ENCODE measurements at places on chromosomes 12 and 14.

DNA sequence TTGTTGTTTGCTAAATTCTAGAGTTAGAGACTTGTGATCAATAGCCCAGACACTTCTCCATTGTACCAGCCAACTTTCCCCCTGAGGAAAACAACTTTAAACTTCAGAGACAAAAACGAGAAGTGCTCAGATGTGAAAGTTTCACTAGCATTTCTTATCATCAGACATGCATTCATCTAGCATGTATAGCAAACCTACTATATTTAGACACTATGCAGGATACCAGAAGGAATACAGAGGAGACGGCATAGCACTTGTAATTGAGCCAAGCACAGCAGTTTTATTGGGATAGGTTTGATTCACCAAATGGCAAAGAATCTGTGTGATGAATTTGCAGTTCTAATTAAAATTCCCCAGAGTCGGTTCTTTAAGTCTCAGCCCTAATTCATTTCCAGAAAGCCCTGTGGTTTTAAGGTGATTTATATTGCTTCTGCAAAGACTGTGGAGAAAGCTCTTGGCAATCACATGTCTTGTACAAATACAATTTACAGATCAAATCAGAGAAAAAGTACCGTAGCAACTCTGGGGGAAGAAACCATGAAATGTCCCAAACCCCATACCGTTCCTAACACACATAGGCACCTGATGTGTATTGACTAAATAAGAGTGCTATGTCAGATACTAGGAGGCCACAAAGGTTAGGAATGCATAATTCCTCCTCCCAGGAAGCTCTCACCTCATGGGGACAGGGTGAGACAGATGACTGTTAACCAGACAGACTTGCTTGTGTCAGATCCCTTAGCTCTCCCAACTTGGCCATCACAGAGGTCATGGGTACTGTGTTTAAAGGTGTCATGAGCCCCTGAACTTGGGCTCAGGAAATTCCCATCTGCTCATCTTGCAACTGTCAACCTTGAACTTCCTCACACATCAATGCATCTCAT, 69.6 kb upstream of the KRAS start:
- DNase-seq, result no peak

- DNase-seq, result no peak
Measured at GRCh38 chr14:61811882-61812346, 49.7 kb downstream of the SNAPC1 start.

DNA sequence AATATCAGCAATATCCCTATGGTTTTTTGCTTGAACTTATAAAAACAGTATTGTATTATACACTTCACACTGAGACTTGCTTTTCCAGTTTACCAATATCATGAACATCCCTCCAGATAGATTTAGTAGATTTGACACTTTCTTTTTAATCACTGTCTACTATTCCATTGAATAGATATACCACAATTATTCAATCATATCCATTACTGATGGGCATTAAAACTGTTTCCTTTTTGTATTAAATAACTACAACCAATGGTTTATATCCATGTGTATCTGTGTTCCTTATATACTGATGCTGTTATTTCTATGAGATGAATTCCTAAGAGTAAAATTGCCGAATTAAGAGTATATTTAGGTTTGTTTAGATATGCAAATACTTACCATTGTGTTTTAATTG, 13.0 kb upstream of the DHRS7 start:
- DNase-seq, result no peak

DNA sequence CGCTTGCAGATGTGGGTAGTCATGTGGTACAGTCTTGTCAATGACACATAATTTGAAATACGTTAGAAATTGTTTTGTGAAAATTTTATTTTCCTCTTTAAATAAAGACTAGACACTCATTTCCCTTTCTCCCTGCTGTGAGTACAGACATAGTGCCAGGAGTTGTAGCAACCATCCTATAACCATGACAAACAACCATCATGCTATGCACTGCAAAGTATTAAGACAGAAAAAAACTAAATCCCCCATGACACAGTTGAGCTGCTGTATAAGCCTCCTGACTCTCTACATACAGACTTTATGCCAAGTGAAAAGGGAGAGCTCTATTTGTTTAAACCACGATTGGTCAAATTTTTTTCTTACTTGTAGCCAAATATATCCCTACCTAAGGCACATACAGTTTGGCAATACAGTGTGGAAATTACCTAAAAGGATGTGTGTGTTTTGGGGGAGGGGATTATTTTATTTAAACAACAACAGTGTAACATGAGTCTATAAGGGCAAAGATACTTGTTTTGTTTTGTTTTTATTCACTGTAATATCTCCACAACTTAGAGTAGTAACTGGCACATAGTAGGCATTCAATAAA, 45.0 kb upstream of the KRR1 start:
- no peak for DNase-seq

DNA sequence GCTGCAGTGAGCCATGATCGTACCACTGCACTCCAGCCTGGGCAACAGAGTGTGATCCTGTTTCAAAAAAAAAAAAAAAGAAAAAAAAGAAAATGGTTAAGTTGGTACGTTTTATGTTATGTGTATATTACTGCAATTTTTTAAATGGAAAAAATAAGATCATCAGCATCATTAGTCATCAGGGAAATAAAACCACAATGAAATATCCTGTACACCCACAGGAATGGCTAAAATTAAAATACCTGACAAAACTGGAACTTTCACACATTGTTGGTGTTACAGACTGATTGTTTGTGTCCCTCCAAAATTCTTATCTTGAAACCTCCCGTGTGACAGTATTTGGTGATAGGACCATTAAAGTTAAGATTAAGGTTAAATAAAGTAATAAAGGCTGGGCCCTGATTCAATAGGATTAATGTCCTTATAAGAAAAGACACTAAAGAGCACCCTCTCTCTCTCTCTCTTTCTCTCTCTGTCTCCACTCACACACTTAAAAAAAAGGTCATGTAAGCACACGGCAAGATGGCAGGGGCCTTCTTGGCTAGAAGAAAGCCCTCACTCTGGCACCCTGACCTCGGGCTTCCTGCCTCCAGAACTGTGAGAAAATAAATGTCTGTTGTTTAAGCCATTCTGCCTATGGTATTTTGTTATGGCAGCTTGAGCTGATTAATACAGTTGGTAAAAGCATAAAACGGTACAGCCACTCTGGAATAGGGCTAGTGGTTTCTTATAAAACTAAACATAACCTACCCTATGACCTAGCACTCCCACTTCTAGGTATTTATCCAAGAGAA, 48.3 kb upstream of the ZFP36L1 start:
- DNase-seq, result no peak
